Activated T-helper 1 cell treated with anti-CD3 and anti-CD28 coated beads, Interleukin-2, amount 50 U/mL, for 16 hours (primary cell): ENCODE measurements at places on chromosomes 6 and 20.

DNA sequence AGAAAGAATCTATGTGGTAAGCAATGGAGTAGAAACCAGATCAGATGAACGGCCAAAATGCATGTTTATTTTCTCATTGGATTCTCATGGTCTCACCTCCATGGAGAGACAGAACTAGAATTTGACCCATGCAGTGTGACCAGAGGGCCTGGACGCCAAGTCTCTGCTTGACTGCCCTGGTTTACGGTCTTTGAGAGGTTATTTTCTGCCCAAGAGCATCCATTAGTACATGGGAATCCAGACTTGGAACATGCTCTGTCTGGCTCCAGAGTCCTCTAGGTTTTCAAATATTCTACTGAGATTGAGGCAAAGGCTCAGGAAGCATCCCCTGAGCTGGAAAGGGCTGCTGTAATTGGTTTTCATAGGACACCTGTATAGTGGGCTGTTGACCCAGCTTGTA, 45.5 kb upstream of the UST start:
- no peak for DNase-seq

DNA sequence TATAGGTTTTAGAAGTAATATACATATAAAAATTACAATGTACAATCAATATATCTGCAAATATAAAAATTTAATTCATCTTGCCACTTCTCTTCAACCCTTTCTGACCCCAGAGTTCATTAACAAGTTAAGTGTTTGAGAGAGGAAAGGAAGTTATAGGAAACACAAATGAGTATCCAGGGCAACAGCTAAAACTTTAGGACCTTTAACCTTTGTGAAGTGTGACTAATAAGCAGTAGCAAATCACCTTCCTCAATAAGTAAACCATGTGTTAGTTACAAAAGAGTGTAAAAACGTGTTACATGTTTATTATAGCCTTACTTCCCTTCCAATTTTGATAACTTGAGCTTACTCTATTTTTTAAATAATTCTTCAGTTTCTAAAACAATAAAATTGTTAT, 73.4 kb upstream of the SIM1 start:
- DNase-seq, result no peak

GRCh38 chr6:157139054-157139708, 184.1 kb downstream of the TMEM242 start:
- DNase-seq, result no peak

- DNase-seq, result no peak
Measured at GRCh38 chr6:156851454-156851921, 74.3 kb downstream of the ARID1B start.

DNA sequence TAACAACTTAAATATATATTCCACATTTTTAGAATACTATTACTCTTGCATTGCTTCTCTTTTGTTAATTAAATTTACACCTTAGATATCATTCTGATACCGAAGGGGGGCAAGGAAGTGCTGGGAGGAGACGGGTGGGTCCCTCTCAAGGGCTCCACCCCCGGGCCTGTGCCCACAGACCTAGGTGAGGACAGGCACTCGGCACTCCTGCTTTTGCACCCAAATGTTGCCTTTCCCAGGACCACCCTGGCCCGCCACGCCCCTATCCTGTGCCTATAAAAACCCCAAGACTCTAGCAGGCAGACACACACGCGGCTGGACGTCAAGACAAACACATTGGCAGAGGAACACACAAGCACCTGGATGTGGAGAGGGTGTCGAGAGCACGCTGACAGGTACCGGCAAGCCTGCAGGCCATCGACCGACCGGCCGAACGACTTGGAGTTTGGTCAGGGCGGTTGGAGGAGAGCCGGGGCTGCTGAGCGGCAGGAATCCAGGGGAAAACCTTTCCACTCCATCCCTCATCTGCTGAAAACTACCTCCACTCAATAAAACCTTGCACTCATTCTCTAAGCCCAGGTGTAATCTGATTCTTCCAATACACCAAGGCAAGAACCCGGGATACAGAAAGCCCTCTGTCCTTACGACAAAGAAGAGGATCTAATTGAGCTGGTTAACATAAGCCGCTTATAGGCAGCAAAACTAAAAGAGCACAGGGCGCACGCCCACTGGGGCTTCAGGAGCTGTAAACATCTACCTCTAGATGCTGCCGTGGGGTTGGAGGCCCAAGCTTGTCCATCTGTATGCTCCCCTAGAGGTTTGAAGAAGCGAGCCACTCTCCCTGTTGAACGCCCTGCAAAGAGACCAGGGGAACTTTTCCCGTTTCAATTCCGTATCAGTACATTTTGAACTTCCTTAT, 197.4 kb upstream of the PRSS16 start:
- no peak for DNase-seq

DNA sequence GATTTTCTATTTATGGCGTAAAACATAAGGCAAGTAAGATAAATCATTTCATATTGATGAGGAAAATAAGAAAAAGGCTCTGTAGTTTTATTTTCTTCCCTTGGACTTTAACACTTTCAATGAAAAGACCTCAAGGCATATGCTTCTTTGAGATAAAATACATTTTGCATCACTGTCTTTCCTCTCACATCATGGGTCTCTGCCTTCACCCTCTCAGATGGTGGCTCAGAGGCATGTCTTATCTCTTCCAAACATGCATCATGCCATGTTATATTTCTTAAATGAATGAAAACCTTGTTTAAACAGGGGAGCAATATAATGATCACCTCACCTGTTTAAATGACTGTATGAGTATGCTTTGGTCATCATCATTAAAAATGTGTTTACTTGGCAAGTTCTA, 59.3 kb downstream of the PRL start:
- DNase-seq, result no peak

- DNase-seq, result no peak
Measured at GRCh38 chr6:16625291-16626265, 135.7 kb downstream of the ATXN1 start.

DNA sequence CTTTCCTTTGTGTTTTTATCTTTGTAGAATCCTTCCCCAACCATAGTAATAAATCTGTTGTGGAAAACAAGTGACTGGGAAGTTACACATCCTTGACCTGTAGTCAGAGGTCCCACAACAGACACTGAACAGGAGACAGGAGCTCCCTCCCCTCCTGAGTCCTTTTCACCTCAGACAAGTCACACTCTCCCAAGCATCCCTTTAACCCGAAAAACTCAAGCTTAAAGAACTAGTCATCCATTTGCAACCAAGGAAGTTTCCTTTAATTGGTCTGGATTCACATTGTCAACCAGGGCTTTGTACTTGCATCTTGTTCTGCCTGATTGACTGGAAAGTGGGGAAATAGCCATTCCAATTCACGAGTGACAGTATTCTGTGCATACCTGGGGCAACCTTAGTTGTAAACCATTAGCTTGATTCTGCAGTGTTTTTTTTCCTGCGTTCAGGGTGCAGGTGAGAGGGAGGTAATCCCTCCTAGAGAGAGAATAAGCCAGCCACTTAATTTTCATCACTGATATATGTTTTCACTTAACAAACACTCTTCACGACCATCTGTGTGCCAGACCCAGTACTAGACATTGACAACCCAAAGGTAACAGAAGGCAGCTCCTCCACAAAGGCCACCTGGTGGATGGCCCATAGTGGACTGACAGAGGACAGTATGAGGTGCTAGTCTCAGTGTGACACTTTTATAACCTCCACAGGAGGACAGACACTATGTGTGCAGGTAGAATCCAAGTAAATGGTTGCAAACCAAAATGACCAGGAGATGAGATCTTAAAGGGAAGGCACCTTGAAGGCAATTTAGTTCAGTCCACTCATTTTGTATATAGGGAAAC, 112.4 kb downstream of the SLX4IP start:
- DNase-seq, result no peak

GRCh38 chr6:149266659-149267058, 50.9 kb upstream of the TAB2 start:
- no peak for DNase-seq

DNA sequence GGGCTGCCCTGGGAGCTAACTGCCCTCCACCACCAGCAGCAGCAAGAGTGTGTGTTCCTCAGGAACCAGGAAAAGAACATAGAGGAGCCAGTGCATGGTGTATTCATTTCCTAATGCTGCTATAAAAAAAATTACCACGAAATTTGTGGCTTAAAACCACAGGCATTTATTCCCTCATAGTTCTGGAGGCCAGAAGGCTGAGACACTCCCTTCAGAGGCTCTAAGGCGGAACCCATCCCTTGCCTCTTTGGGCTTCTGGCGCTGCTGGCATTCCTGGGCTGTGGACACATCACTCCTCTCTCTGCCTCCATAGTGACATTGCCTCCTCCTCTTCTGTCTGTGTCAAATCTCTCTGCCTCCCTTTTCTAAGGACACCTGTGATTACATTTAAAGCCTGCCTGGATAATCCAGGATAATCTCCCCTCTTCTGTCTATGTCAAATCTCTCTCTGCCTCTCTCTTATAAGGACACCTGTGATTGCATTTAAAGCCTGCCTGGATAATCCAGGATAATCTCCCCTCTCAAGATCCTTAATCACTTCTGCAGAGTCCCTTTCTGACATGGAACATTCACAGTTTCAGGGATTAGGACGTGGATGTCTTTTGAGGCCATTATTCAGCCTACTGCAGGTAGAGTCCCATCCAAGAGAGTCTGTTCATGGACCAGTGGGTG, 54.7 kb downstream of the NDUFAF5 start:
- no peak for DNase-seq

DNA sequence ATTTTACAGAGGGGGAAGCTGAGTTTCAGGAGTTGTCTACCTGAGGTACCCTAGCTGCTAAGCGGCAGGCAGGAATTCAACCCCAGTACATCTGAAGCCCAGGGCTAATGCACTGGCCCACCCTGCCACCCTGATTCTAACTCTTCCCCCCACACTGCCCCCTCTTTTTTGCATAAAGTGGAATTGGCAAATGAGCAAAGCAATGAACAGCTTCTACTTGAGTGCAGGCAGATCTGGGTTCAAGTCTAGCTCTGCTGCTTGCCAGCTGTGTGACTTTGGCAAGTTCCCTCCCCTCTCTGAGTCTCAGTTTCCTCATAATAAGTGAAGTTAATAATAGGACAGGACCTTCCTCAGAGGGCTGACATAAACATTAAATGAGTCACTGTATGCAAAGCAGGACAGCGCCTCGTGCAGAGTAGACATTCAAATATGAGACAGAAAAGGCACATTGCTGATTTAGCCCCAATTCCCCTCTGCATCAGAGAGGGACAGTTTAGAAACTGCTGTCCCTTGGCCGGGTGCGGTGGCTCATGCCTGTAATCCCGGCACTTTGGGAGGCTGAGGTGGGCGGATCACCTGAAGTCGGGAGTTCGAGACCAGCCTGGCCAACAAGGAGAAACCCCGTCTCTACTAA, 4.7 kb downstream of the ADA start:
- DNase-seq, result no peak

GRCh38 chr6:159762681-159763293, 942 bp downstream of the ACAT2 start:
- no peak for DNase-seq

DNA sequence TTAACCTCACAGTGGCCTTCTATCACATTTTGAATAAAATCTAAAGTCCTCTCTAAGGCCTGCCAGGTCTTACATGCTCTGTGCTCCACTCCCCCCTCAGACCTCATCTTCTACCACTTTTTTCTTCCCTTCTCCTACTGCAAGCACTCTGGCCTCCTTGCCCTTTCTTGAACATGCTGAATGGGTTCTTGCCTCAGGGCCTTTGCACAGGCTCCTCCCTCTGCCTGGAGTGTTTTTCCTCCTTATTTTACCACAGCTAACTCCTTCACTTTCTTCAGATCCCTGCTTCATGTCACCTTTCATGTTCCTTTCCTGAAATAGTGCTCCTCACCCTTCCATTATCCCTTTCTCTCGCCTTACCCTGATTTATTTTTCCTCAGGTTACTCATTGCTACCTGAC, 97.9 kb upstream of the FOXP4 start:
- no peak for DNase-seq

- no peak for DNase-seq
Measured at GRCh38 chr6:93389192-93389591, 30.2 kb downstream of the EPHA7 start.

- DNase-seq, result no peak
Measured at GRCh38 chr6:40735121-40735520, 148.0 kb upstream of the LRFN2 start.

- no peak for DNase-seq
Measured at GRCh38 chr6:73610444-73611275, 43.1 kb downstream of the SLC17A5 start.

GRCh38 chr20:37328149-37328945, 17.6 kb upstream of the SRC start:
- DNase-seq, result no peak

DNA sequence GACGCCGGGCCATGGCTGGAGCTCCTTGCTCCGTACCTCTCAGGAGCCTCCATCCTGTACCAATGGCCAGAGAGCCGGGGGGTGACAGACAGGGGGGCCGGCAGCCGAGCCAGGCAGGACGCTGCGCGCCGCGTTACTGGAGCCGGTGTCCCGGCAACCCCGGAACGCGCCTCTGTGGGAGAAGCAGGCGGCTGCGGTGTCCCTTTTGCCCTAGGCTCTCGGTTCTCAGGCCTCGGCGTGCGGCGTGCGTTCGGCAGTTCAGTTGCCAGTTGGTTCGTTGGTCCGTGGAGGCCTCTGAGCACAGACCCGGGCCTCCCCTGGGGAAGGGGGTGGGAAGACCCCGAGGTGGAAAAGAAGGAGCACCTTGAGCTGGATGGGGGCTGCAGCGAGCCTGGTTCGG, at the start of gene SPATS1:
Gene SPATS1 (plus strand): TSS at position 162 of the 400 bp plus-strand sequence. CDS start 446 bp downstream, outside the sequence.
- no peak for DNase-seq

GRCh38 chr6:75528423-75528822, 34.8 kb upstream of the FILIP1 start:
- DNase-seq, result no peak

- no peak for DNase-seq
Measured at GRCh38 chr20:17024513-17025119, 202.2 kb upstream of the PCSK2 start.

GRCh38 chr20:33866398-33867100, 55.4 kb downstream of the CHMP4B start:
- no peak for DNase-seq

DNA sequence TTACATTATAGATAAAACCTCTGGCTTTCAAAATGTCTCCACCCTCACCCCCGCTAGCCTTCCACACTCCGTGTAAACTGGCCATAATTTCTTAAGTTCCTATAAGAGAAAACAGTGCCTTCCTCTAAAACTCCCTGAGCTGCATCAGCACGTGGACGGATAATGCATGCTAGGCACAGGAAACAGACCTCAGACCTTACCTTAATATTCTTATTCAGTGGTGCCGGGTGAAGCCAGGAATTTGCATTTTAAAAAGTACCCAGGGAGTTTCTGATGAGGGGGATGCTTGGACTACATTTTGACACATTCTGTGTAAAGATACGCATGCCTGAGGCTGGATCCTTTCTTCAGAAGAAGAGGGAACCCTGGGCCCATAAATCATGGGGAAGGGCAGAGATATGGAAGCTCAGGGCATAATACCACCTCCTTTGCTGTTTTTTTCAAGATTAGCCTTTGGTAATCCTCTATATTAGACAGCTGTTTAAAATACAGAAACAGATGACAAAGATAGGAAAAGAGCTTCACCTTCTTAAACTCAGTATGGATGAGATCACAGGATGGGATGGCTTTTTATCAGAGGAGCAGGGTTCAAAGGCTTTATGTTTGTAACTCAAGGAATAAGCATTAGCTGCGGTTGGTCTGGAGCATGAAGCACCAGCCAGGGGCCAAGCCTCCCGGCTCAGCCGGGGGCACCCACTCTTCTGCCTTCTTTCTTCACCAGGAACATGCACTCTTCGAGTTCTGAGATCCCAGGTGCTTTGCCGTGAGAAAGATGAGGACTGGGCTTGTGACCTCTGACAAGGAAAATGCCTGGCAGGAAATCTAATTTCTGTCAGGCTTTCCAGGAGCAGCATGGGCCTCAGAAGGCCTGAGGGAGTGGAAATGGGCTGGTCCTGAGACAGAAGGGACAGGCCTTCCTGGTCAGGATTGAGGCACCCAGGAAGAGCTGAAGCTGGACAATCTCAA, 218.1 kb upstream of the SOX4 start:
- no peak for DNase-seq
